H4 (cell line): ENCODE measurements at places on chromosomes 11 and 22. TPM values are rescaled to one million over a fixed set of nuclear protein-coding genes. Genes with fewer than 3 reads are reported as not detected.
A peak's percentile ranks its signal among the peaks of the same experiment; 100 is the strongest.

The TMEM45B gene
- total RNA-seq: not detected in 2 replicates

The SLC22A12 gene
- total RNA-seq: not detected in 2 replicates

The PRODH gene
- total RNA-seq: 0.10 TPM in 1 of 2 replicates, not detected in the other

The GGT5 gene
- not detected in 2 replicates for total RNA-seq

The KCNK7 gene
- not detected in 2 replicates for total RNA-seq

The SLN gene
- total RNA-seq: 1.9 TPM in 1 of 2 replicates, not detected in the other

The KRTAP5-8 gene
- not detected in 2 replicates for total RNA-seq

The UCP3 gene
- not detected in 2 replicates for total RNA-seq

The KRTAP5-10 gene
- total RNA-seq: not detected in 2 replicates

The MMP12 gene
- total RNA-seq: 0.41 and 1.5 TPM in 2 replicates

The SCUBE2 gene
- 0.10 TPM in 1 of 2 replicates, not detected in the other for total RNA-seq

DNA sequence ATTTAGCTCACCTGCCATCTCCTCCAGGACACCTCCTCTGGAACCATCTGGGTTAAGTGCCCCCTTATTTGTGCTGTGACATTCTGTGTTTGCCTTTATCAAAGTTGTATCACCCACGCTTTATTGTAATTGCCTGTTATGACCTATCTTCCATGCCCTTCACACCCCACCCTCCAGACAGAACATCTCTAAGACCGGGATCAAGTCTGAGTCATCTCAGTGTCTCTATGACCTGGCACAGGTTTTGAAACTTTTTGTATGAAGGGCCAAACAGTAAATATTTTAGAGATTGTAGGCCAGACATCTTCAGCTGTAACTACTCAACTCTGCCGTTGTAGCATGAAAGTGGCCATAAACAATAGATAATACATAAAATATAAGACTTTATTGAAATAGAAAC lies 161.8 kb downstream of the SPON1 start:
- no peak for DNase-seq

- peak; percentile 84 for DNase-seq
These were observed 145.0 kb downstream of the CCDC34 start for GRCh38 chr11:27217948-27218420.

DNA sequence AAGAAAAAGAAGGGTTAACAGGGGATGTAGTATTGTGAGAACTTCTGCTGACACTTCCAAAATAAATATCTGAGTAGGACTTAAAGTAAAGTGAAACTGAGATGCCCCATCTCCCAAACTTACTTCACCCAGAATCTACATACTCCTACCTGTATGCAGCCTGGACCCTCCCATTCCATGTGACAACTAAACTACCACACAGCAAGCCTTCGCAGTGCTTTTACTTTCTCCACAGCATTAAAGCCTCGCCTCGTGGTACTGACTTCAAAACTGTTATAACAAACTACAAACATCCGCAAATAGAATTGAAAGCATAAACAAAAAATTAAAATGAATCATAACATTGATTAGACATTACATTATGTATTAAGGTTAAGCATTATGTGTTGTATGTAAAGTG lies 985 bp downstream of the MPZL2 start:
- DNase-seq: no peak

GRCh38 chr11:44607319-44607962 lies 42.0 kb downstream of the CD82 start:
- DNase-seq: peak; percentile 55

DNA sequence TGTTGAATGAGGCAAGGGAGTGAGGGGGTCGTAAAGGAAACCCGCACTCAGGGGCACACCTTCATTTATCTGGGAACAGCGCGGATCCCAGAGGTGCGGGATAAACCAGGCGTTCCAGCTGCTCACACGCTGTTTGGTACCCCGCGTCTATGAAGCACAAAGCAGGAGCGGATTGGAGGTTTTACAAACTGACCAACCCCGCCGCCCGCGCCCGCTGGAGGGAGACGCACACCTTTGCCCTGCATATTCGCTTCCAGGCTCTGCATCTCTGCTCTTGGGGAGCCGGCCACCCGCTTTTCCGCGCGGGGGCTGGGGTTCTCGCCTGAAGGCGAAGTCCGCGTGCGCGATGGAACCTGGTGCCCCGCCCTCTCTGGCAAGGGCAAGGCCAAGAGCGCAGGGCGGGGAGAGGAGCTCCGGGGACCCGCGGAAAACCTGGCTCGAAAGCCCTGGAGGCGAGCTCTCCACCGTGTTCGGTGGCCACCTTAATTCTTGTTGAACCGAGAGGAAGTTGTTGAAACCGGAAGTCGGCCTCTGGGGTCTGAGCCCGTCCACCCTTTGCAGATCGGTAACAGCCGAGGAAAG lies 6.8 kb upstream of the ALX4 start:
- DNase-seq: no peak

DNA sequence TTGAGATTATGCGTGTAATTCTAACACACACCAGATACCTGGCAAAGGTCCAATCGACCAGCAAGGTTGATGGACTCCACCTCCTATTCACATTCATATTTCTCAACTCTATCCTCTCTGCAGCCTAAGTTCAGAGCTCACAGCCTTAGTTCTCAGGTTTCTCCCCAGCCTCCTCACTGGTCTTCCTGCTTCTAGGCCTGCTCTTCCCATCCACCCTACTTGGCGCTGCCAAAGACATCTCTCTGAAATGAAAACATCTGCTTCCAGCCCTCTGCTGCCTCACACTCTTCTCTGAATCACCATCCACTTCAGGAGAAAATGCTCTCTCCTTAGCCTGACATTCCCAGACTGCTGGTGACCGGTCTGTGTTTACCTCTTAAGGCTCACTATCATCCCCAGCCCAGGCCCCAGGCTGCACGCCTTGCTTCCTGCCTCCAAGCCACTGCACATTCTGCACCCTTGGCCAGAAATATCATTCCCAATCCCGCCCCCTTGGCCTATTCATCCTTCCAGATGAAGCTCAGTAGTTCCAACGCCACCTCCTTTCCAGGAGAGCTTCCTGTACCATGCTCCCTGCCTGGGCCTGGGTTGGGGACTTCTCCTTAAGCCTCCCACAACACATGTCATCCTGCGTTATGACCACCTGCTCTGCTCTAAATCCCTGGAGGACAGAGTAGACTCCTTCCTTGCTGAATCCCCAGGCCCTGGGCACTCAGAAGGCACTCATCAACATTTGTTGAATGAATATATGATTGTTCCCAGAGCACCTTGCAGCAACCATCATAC lies 3.5 kb downstream of the ARRB1 start:
- DNase-seq: peak; percentile 71

DNA sequence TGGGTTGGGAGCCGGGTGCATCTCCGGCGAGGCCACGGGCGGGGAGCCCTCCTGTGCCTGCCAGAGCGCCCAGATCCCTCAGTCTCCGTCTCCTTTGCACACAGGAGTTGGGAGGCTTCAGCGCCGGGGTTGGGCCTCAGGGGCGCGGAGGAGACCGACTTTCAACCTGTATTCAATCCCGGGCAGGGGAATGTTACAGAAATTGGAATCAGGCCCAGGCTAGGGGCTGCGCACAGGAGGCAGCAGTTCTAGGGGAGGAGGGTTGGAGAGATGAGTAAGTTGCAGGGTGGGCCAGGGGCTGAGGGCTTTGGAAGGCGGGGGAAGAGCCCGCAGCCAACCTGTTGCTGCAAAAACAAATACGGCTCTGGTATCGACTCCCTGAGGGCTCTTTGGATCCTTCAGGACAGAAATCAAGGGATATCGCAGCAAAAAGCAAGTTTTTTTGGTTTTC lies 640 bp upstream of the KCNA4 start:
- no peak for DNase-seq

- no peak for DNase-seq
These were observed 53.9 kb downstream of the FLI1 start for GRCh38 chr11:128747728-128748148.

DNA sequence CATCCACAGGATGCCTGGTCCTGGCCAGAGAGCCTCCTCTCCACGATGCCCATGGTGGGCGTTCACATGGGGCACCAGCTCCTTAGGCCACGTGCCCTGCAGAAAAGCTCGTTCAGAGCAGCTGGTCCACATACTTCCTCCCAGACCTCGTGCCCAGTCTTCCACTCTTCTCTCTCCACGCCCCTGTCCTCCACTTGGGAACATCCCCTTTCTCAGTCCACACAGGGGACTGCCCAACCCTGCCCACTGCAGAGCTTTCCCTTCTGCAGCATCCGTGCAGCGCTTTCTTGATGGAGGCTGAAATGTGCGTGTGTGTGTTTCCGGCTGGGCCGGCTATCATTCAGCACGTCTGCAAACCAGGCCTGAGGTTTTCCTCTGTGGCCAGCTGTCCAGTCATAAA lies 11.3 kb downstream of the TPCN2 start:
- no peak for DNase-seq

DNA sequence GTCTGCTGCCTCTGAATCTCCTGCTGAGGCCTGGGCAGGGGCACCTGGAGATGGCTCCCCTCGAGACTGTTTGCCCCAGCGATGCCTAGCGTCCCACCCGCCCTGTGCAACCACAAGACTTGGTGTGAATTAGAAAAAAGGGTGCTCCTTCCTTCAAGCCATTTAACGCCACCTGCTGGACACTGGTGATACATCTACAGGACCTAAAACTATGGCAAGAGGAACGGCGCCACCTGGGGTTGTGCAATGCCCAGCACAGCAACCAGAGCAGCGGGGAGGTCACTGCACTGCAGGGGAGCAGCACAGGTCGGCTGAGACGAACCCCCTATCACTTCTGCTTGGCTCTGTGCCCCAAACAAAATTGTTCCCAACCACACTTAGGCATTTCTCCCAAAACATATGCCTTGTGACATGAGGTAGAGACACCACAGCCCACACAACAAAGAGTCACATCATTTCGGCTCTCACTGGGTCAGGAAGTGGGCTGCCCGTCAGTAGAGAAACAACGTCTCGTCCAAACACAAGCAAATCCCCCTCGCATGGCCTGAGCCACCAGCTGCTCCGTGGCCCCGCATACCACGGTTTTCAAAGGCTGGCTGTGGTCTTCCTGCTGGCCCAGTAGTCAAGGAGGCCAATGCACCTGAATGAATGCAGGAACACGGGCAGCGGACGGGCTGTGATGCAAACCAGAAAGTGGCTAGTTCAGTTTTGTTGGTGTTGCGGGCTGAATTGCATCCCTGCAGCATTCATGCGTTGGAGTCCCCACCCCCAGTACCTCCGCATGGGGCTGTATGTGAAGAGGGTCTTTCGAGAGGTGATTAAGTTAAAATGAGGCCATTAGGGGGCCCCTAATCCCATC lies 171.9 kb downstream of the SHANK2 start:
- DNase-seq: peak; percentile 77

GRCh38 chr22:44795701-44796630 lies 43.6 kb downstream of the ARHGAP8 start:
- no peak for DNase-seq

- no peak for DNase-seq
These were observed 37.9 kb downstream of the CDPF1 start for GRCh38 chr22:46212195-46212594.

DNA sequence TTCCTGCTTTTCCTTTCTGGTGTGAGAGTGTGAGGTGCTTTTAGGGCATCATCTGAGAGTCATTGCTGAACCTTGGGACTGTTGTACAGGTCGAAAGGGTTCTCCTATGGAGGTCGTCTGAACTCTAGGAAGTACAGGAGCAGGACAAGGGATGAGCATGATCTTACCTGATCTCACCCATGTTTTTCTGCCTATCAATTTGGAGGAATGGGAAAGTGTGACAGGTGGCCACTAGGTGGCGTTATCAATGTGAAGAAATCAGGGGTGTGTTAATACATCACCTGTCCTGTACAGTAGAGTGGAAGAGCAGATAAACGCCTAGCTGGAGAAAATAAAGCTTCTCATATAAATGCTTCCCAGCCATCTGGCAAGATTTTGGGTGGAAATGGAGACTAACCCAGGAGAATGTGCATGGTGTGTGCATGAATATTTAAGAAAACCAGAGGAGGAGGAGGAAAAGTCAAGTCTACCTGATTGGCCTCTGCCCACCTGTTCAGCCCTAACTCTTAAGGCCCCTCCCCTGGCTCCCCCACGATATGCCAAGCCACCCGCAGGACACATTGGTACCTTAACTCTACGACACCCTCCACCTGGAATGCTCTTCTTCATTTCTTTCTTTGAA lies 72.0 kb upstream of the NARS2 start:
- DNase-seq: peak; percentile 49

DNA sequence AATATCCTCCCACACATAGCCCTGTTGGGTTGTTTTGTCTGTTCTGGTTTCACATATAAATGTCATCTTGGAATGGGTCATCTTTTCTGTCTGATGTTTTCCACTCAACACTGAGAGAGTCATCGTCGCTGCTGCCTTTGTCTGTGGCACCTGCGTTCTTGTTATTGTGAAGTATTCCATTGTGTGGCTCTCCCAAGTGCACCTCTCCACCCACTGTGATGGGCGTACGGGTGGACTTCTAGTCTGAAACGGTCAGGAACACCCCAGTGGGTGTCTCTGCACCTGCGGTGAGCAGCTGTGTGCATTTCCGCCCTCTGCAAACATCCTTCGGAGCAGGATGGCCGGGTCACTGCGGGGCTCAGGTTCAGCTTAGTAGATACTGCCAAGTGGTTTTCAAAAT lies 34.5 kb upstream of the RTL6 start:
- no peak for DNase-seq

DNA sequence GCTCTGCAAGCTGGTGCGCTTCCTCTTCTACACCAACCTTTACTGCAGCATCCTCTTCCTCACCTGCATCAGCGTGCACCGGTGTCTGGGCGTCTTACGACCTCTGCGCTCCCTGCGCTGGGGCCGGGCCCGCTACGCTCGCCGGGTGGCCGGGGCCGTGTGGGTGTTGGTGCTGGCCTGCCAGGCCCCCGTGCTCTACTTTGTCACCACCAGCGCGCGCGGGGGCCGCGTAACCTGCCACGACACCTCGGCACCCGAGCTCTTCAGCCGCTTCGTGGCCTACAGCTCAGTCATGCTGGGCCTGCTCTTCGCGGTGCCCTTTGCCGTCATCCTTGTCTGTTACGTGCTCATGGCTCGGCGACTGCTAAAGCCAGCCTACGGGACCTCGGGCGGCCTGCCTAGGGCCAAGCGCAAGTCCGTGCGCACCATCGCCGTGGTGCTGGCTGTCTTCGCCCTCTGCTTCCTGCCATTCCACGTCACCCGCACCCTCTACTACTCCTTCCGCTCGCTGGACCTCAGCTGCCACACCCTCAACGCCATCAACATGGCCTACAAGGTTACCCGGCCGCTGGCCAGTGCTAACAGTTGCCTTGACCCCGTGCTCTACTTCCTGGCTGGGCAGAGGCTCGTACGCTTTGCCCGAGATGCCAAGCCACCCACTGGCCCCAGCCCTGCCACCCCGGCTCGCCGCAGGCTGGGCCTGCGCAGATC lies 16.5 kb downstream of the P2RY2 start:
- no peak for DNase-seq

- DNase-seq: no peak
These were observed 2.3 kb upstream of the RTN4RL2 start for GRCh38 chr11:57458060-57458409.

DNA sequence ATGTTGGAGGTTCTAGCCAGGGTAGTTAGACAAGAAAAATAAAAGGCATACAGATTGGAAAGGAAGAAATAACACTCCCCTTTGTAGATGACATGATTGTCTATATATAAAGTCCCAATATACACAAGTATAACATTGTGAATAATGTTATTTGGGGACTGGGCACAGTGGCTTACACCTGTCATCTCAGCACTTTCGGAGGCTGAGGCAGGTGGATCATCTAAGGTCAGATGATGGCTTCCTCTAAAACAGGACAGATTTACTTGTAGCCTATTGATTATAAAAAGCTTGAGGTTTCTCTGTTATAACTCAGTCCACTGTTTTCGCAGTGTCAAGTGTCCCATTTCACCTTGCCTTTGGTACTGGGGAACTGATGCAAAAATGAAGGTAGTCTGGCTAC lies 19.6 kb downstream of the ATM start:
- no peak for DNase-seq

- no peak for DNase-seq
These were observed 11.0 kb upstream of the NRIP3 start for GRCh38 chr11:9014826-9015225.
